ENCODE measurements at places on chromosomes 7 and 10. TPM values are rescaled to one million over a fixed set of nuclear protein-coding genes. Genes with fewer than 3 reads are reported as not detected.

STAMBPL1 gene
- 2.1 TPM for total RNA-seq

LIPF gene
- total RNA-seq, result not detected

MYH16 gene
- total RNA-seq, result not detected

- no peak overlapping the region for H3K4me3 ChIP-seq
- no peaks in the 10 kb centered on the region for H3K36me3 ChIP-seq
- no peak overlapping the region for H3K27ac ChIP-seq
- peaks cover 17% of the 10 kb centered on the region for H3K4me1 ChIP-seq
- no peaks in the 10 kb centered on the region for H3K27me3 ChIP-seq
Measured at GRCh38 chr7:43461349-43462024, 121.4 kb upstream of the STK17A start.

DNA sequence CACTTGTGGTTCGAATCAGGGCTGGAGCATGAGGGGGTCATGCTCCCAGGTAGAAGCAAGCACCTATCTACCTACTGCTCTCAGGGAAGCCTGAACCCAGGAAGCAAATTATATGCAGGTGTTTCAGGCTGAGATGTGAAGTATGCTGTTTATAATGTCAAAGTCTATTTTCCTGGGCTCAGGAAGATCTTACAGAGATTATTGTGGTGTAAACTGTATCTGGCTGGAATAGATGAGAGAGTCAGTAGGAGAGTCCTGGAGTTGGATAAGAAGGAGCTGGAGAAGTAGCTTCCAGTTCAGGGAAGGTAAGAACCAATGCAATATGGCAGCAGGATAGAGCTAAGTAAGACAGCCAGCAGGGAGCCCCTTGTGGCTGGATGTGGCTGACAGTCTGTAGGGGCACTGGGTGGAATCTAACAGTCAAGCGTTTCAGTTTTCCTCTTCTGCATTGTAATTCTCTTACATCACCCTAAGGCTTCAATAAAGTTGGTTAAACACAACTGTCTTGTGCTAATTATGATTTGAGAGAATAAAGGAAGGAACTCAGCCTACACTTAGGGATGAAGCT is 105.9 kb upstream of the EEPD1 start:
- peaks cover 16% of the 10 kb centered on the region for H3K4me1 ChIP-seq
- DNase-seq, result peak; percentile 53
- no peaks in the 10 kb centered on the region for H3K36me3 ChIP-seq
- H3K27ac ChIP-seq, result no peak overlapping the region

PLEKHA1 gene
- 29.6 TPM for total RNA-seq

DNA sequence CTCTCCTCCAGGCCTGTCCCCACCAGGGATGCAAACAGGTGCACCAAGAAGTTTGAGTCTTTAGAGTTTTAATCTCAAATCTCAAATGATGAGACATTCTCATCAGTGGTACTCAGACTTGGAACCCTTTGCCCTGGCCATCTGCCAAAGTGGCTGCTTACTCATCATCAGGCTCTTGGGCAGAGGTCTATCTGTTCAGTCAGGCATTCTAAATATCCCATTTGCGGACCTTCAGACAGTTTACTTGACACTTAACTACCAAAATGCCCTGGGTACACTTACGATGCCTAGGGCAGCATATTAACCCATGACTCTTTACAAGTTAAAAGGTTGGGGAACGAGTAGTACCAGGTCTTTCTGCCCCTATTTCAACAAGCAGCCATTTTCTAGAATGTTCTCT is 61.2 kb upstream of the YAE1 start:
- DNase-seq, result no peak
- no peaks in the 10 kb centered on the region for H3K27me3 ChIP-seq
- H3K36me3 ChIP-seq, result no peaks in the 10 kb centered on the region
- no peak overlapping the region for H3K4me3 ChIP-seq
